ENCODE measurements at places on chromosomes 5 and 9. TPM values are rescaled to one million over a fixed set of nuclear protein-coding genes. Genes with fewer than 3 reads are reported as not detected.

The ABHD17B gene
- 10.6 TPM for total RNA-seq

The C7 gene
- total RNA-seq = 15.8 TPM

The DRD1 gene
- total RNA-seq = 0.70 TPM

The RICTOR gene
- total RNA-seq = 15.1 TPM

The PCDHB9 gene
- total RNA-seq = 0.30 TPM

The PCDHB15 gene
- 0.70 TPM for total RNA-seq

The PCDHA12 gene
- 0.15 TPM for total RNA-seq

The SMIM33 gene
- total RNA-seq = not detected

The ZNF366 gene
- under 0.01 TPM for total RNA-seq

The COQ4 gene
- total RNA-seq = 23.2 TPM

The RLN2 gene
- not detected for total RNA-seq

The GCNT4 gene
- 2.7 TPM for total RNA-seq

The NOL6 gene
- total RNA-seq = 27.1 TPM

The MAMDC2 gene
- total RNA-seq = 2.7 TPM

The PCDHGC3 gene
- 29.7 TPM for total RNA-seq

The SLCO6A1 gene
- total RNA-seq = not detected

The SOWAHA gene
- total RNA-seq = not detected

The C5orf52 gene
- not detected for total RNA-seq

The MYO10 gene
- total RNA-seq = 73.8 TPM

The BHMT gene
- total RNA-seq = not detected

The PCDHGA6 gene
- 2.3 TPM for total RNA-seq

The HK3 gene
- total RNA-seq = 0.23 TPM

The GRIN3A gene
- total RNA-seq = not detected

The CDC25C gene
- 2.3 TPM for total RNA-seq

The CENPK gene
- total RNA-seq = 5.5 TPM

The TENT4A gene
- 8.9 TPM for total RNA-seq

The TEX10 gene
- 15.0 TPM for total RNA-seq

The SLC22A5 gene
- total RNA-seq = 4.2 TPM

The IFNA4 gene
- not detected for total RNA-seq

The IL17B gene
- total RNA-seq = not detected

The SLC6A18 gene
- not detected for total RNA-seq

The JADE2 gene
- total RNA-seq = 23.8 TPM

The FOXD4 gene
- total RNA-seq = 0.23 TPM

The ANKDD1B gene
- 0.23 TPM for total RNA-seq

The IL7R gene
- total RNA-seq = not detected

The CEL gene
- total RNA-seq = 0.15 TPM

The SPATA31C1 gene
- not detected for total RNA-seq

The NSUN2 gene
- 51.0 TPM for total RNA-seq

The SLC46A2 gene
- total RNA-seq = not detected

The GKAP1 gene
- 0.35 TPM for total RNA-seq

The STPG3 gene
- total RNA-seq = not detected

The SGCD gene
- total RNA-seq = 24.2 TPM

The WDR38 gene
- total RNA-seq = not detected

The IL33 gene
- total RNA-seq = 186 TPM

The CYLC2 gene
- not detected for total RNA-seq

The GPR151 gene
- total RNA-seq = not detected

The CMBL gene
- total RNA-seq = 21.6 TPM

The TLX3 gene
- total RNA-seq = not detected

The JAKMIP2 gene
- total RNA-seq = not detected

The GMCL2 gene
- not detected for total RNA-seq

The FBP2 gene
- total RNA-seq = not detected

The TLE1 gene
- total RNA-seq = 21.5 TPM

The DDX4 gene
- total RNA-seq = not detected

The SLC6A19 gene
- not detected for total RNA-seq

The SLC36A2 gene
- not detected for total RNA-seq

The PCDHB2 gene
- total RNA-seq = 1.1 TPM

The GARIN3 gene
- total RNA-seq = not detected
